RPMI8226 (cell line): ENCODE measurements at places on chromosomes 3 and 15.

DNA sequence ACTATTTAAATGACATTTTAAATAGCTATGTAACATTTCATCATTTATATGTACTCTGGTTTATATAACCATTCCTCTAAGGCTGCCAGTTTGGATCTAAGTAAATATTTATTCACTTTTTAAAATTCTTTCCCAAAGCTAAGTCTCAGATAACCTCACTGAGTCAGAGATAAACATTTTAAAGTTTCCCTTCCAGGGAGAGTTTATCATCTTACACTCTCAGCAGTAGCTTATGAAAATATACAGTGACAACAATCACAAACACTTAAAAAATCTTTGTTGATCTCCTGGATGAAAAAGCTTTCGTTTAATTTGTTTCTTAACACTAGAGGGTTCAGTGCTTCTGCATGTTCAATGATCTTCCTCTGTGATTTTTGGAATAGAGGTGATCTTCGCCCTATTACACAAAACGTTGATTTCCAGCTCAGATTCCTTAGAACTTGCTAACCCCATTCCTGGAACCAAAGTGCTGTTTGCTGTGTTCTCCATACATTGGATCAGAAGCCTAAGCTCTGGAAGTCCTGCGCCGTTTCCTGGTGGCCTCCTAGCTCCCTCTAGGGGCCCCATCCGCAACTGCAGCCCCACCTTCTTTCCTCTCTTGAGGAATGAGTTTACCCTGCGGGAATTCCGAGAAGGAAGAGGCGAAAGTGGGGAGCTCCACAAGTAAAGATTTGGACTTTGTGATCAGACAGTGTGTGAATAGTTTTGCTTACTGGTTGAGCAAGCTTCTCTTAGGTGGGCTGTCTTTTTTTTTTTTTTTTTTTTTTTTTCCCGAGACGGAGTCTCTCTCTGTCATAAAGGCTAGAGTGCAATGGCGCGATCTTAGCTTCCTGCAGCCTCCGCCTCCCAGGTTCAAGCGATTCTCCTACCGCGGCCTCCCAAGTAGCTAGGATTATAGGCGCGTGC, 29.3 kb upstream of the SACM1L start:
- peak; percentile 42 for DNase-seq

DNA sequence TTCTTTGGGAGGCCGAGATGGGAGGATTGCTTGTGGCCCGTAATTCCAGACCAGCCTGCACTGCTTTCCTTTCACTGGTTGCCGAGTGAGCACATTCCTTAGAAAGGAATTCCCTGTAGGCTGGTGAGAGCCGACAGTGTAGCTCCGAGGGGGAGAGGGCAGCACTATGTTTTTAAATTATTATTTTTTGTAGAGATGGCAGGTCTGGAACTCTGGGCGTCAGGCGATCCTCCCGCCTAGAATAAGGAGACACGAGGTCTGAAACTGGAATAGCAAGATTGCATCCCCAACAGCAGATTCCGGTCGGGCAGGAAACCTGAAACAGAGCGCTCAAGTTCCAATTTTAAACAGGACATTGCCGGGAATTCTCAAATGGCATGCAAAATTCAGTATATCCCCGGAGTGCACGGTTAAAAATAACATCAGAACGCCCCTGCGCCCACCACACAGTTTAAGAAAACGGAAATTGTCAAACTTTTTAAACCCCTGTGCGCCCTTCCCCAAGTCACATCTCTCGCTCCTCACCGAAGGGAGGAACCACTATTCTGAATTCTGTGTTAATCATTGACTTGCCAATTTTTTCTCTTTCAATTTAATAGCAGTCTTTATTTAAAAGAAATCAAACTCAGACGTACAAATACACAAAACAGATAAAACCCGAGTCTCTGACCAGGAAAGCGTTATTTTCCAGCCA, 643 bp upstream of the RNU5B-1 start:
- peak; percentile 49 for DNase-seq

- no peak for DNase-seq
These were observed 239.4 kb downstream of the XXYLT1 start for GRCh38 chr3:195031574-195032003.

DNA sequence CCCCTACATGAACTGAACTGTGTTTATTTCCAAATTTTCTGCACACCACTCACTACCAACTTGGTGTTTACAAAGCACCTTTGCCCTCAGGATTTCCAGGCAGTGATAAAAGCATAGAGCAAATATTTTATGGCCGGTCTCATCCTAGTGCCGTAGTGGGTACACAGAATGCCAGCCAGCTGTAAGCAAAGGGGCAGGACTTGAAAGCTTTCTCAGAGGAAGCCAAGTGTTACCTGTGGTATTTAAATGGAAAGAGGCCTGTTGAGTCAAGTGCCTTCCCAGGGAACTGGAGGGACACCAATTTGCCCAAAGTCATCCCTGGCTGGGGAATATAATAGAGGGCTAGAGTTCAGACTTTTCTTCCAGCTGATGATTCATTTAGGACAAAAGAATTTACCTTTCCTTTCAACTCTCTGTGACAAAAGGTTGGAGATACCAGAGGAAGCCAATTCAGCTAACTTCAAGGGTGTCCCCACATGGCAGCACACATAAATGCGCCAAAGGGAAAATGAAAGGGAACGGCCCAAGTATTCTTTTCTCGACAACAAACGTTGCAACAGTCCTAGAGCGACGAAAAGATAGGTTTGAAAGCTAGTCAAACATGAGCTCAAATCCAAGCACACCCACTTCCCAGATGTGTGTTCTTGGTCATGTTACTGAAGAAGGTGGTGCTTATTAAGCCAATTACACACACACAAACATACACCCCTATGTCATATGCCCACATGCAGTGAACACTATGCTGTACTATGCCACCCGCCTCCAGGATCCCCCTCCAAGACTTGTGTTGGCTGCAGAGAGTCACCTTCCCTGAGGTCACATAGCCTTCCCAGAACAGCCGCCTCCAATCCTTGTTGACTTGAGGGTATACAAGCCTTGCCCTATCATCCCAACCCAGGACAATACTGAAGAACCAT, 27.7 kb downstream of the MAGI1 start:
- no peak for DNase-seq

GRCh38 chr15:47339800-47340570, 377.3 kb upstream of the SEMA6D start:
- DNase-seq: no peak
